ENCODE measurements at places on chromosomes 2 and 18.

GRCh38 chr18:76426737-76427305 is 68.2 kb downstream of the ZNF516 start:
- DNase-seq = peak; percentile 23

- no peak for DNase-seq
Observed at GRCh38 chr2:53438100-53438499, 329.5 kb upstream of the CHAC2 start.

GRCh38 chr2:48406116-48406515 is 123.8 kb upstream of the STON1 start:
- DNase-seq = no peak

DNA sequence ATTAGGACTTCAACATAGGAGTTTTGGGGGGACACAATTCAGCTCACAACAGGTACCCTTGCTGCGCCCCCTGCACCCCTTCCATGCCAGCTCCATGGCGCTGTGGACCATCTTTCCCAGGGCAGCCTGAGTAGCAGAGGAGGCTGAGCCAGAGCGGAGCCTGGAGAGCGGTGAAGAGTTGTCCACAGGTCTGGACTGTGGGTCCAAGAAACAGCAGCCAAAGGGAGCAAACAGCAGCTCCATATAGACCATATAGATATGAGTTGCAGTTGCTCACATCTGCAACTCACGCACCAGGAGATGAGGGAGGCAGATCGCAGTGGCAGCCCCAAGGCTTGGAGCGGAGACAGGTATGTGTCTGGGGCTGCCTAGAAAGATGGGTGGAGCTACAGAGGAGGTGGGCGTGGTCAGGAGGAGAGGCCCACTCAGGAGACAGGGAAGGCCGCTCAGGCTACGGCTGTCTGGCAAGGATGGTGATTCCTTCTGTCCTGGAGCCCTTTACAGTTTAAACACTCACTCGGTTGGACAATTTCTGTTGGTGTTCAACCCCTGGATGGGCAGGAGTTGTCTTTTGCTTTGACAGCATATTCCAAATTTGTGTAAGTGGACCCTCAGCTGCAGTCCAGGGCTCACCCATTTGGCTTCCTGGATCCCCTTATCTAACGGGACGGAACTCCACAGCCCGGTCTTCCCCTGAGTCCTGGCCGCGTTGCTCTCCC is 155.1 kb downstream of the LPIN1 start:
- no peak for DNase-seq

DNA sequence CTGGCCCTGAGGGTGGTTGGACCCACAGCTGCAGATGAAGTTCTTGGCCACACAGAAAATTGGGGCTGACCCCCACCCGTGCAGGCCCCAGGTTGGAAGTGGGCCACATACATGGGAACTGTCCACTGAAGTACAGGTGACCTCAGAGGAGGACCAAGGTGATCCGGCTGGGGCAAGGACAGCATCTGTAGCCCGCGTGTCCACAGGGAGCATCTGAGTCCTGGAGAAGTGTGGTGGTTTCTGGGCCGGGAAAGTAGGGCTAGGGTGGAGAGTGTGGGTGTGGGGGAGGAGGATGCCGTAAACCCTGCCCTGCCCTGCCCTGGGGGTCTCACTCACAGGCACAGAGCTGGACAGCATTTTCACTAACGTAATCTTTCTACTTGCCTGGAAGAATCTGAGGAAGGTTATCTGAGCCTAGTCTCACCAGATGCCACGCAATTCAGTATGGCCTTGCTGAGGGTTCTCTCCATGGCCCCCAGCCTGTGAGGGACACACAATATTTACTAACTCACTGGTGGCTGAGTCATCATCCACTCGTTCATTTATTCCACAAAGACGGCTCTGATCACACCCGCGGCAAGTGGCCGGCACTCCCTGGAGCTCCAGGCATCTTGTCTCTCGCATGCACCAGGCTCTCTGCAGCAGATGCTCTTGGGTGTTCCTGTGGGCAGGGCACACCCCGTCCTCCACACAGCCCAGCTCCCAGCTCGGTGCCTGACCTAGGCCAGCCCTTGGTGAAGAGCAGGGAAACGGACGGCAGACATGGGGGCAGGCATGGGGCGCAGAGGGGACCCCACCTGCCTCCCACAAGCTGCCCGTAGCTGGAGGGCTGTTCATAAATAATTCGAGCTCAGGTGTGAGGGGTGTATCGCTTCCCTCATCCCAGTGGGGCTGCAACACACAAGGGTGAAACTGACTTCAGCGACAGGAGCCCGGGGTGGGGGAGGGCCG is 51.2 kb downstream of the INHBB start:
- DNase-seq = peak; percentile 54

- DNase-seq = peak; percentile 52
Observed at GRCh38 chr2:102606353-102606752, 13.0 kb upstream of the SLC9A2 start.

- no peak for DNase-seq
Observed at GRCh38 chr2:206378835-206379234, 64.5 kb upstream of the ADAM23 start.

GRCh38 chr2:3023531-3023930 is 354.1 kb downstream of the EIPR1 start:
- no peak for DNase-seq

GRCh38 chr2:95316466-95317122 is 19.4 kb downstream of the KCNIP3 start:
- peak; percentile 86 for DNase-seq

- peak; percentile 69 for DNase-seq
Observed at GRCh38 chr18:63843008-63843407, 44.5 kb upstream of the SERPINB2 start.

DNA sequence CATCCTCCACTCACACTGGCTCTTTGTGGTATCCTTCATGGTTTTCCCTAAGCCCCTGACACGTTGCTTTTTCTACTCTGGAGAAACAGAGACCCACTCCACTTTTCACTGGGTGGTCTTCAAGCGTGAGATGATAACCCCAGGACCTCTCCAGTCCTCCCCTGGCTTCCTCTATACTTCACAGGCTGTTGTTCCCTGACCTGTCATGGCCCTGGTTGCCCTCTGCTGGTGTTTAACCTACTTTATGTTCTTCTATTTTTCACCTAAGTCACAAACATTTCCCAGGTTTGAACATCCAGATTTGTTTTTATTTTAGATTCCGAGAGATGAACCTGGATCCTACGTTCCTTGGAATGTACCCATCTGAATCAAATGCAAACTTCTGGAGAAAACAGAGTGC is 84.5 kb downstream of the AOX1 start:
- DNase-seq = no peak

DNA sequence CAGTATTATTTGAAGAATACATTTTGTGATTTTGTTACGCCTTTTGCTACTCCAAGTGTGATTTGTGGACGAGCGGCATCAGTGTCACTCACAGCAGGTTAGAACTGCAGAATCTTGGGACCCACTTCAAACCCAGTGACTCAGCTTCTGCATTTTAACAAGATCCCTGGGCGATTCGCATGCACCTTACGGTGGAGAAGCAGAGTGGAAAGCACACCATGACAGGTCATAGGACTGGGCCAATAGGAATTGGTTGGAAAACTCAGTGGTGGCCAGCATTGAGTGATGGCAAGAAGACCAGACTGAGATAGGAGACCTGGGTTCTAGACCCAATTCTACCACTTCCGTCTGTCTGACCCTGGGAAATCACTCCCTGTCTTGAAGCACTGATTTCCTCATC is 26.3 kb downstream of the CTLA4 start:
- no peak for DNase-seq

- DNase-seq = no peak
Observed at GRCh38 chr18:7766346-7766745, 199.2 kb downstream of the PTPRM start.

- peak; percentile 34 for DNase-seq
Observed at GRCh38 chr2:23269747-23270146, 115.2 kb upstream of the KLHL29 start.

DNA sequence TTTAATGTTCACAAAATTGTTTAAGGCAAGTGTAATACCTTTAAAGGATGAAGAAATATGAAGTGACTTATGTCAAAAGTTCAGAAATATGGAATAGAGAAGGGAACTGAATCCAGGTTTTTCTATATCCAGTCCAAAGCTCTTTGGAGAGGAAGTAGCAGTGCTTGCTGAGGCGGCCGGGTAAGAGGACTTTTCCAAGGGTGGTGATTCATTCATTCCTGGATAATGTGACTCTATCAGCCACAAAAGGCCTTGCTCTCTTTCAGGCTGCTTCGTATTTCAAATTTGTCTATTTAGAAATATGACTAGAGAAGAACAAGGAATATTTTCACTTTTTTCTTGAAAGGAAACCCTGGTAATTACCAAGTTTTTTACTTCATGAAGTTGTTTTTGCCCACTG is 830.1 kb upstream of the ZEB2 start:
- peak; percentile 38 for DNase-seq

DNA sequence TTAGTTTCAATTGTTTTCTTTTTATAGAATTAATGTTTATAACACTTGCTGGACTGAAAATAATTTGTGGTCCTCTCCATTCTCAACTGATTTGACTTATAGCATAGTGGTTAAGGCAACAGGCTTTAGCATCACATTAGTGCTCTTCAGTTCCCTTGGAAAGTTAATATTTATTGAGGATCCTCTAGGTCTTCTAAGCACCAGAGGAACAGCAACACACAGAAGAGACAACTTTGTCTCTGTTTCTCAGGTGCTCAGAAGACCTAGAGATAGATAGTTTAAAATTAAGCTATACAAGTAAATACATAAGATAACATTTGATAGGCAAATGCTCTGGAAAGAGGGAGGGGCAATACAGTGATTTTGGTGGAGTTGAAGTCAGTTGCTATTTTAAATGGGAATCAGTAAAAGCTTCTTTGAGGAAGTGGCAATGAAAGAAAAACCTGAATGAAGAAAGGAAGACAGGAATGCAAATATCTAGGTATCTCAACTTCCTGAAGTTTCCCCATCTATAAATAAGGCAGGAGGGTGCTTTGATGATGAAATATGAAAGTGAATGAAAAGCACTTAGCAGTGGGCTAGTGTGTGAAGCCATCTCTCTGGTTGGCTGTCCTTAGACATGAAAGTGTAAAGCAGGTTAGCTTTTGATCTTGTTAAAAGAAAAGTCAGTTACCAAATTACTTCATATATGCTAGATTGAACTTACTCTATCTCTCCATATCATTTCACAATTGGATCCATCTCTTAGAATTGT is 7.9 kb downstream of the NEUROD1 start:
- no peak for DNase-seq

DNA sequence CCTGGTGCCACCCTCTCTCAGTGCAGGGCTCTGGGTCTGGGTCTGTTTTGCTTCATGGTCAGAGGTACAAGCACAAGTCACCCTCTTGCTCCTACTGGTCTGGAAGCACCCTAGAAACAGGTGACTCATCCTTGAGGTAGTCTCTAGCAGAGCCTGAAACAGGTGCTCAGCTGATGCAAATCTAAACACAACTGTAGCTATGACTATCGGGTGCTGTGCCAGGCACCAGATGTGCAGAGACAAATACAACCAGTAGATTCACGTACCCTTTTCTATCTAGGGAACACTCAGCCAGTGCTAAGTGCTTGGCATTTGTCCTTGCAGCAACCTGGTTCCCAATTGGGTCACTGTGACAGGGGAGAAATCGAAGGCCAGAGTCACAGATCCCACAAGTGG is 140.9 kb upstream of the MYCN start:
- DNase-seq = peak; percentile 86

DNA sequence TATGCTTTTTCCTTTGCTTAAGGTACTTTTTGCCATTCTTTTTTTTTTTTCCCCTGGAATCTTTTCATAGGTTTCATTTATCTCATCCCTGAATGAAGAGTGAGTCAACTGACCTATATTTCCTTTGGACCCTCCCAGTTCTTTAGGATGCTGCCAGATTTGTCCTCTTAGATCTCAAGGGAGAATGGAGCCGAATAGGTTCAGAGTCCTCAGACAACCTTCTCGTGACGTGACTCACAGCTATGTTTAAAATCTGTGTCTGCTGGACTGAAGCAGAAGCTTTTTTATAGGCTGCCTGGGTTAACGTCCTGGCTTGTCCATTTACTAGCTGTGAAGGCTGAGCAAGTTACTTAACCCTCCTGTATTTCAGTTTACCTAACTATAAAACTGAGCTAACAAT is 358.6 kb downstream of the DLGAP1 start:
- DNase-seq = peak; percentile 2

DNA sequence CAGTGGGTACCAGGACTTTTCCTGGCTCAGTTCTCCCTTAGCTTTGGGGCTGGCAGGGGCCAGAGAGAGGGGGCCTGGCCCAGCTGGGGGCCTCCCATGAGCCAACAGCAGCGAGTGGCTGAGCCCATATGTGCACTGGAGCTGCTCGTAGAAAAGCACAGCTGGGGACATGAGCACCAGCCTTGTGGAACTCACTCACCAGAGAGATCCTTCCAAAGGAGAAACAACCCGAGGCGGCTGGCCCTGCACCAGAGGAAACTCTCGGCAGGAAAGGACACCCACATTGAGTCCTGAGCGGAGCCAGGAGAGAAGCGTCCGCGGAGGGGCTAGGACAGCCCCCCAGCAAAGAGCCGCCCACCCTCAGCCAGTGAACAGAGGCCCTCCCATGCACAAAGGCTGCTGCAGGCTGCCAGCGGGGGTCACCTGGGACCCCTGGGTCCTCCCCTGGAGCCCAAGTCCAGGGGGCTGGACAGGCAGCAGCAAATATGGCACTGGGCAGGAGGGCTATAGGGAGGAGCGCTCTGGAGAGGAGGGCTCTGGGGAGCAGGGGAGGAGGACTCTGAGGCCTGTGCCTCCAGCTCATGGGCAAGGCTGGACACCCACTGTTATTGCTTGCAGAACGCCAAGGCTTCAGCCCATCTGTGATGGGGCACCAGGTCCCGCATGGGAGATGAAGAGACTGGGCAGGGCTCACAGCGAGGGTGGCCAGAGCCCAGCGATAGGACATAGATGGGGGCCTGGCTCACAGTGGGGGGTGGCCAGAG is 42.1 kb upstream of the SNED1 start:
- no peak for DNase-seq

DNA sequence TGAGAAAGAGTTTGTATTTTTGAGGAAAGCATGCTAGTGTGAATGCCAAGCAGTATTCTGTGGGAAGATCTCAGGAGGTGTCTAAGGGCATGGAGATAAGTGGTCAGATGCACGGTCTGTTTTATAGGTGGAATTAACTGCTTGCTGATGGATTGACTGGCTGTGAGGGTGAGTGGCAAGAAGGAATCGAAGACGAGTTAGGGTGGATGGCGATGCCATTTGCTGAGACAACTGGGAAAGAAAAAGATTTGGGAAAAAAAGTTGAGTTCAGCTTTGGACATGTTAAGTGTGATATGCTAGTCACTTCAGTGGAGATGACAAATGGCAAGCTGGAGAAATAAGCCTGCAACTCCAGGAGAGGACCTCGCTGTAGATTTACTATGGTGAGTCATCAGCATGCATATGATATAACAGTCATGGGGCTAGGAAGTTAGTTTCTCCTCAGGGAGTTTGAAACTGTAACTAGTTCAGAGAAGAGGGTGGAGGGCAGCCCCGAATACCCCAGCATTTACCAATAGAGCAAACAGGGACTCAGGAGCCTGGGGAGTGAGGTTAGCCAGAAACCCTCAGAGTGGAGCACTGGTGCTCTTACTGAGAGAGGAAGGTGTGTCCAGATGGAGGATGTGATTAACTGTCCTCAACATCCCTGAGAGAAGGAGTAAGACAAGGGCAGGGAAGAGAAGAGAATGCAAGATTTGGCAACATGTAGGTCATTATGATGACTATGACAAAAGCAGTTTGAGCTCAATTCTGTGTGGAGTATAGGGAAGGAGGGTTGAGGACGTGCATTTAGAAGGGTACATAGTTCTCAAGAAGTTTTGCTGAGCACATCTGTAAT is 2.0 kb upstream of the HK2 start:
- peak; percentile 60 for DNase-seq

- DNase-seq = no peak
Observed at GRCh38 chr2:159129824-159130223, 156.7 kb downstream of the WDSUB1 start.

GRCh38 chr2:64862623-64863022 is 126.6 kb upstream of the SLC1A4 start:
- DNase-seq = peak; percentile 59
